NCI-H1092 treated with DMSO at 0.1 percent for 48 hours (cell line): ENCODE measurements at places on chromosomes 1 and 21.

- DNase-seq: no peak
Observed at GRCh38 chr1:45647248-45648021, 23.6 kb upstream of the CCDC17 start.

- DNase-seq: peak; percentile 34
Observed at GRCh38 chr1:241485554-241485992, 34.0 kb downstream of the FH start.

DNA sequence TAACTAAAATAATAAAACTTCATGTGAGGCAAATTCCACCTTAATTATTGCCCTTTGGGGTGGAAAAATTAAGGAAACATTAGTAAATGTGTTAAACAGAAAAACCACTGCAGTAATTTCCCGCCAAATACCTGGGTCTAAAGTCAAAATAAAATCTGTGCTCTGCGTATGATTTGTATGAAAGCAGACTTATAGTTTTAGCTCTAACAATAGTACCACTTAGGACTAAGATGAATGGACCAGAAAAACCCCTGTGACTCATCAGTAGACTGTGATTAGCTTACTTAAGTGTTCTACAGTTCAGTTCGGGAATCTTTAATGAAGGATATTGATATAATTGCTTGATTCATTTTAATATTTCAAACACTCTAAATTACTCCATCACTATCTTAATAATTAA, 23.3 kb upstream of the C1orf105 start:
- DNase-seq: no peak

DNA sequence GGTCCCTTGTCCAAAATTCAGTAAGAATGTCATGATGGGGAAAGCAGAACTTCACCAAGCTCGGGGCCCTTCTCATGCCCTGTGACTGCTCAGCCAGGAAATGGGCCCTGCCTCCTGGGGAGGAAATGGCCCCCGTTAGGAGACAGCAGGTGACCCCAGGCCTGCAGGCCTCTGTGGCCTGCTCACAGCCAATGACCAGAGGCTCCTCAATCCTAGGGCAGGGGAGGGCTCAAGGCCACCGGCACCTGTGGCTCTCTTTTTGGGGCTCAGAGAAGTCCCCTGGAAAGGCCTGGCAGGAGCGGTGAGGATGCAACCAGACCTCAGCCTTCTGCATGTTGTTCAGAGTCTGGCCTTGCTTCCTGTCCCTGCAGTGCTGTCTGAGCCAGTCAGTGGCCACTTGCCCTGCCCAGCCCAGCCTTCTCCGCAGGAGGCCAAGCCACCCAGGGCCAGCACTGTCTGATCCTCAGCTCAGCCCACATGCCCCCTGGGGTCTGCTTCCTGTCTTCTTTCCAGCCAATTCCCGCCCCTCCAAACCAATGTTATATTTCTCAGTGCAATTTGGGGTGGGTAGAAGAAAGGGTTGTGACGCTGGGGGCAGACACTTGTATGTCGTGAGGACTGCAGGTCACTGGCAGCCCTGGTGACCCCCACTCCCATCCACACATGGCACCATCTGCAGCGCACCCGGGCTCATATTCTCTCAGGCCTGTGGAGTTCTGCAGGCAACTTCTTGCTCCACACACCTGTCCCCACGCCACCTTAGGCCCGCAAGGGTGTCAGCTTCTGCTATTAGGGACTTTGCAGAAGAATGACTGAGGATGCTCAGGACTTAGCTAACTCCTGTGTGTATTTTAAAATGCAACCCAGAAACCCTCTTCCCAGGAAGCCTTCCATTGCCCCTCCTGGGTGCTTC, 83.6 kb downstream of the ITPKB start:
- peak; percentile 38 for DNase-seq

DNA sequence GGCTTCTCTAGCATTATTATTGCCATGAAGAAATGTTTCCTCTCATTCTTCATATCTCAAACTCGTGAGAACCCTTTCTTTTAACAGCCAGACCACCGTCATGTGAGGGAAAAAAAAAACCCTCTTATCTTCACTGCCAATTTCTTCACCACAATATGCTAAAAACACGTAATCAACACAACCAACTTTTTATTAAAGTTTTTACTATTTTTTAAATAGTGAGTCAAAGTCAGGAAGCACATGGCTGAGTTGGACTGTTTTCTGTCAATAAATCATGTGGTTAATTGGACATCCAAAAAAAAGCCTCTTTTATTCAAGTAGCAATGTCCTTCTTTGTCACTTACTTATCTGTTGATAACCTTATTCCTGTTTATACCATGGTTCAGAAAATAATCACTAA, 55.9 kb upstream of the SAMD13 start:
- DNase-seq: no peak

DNA sequence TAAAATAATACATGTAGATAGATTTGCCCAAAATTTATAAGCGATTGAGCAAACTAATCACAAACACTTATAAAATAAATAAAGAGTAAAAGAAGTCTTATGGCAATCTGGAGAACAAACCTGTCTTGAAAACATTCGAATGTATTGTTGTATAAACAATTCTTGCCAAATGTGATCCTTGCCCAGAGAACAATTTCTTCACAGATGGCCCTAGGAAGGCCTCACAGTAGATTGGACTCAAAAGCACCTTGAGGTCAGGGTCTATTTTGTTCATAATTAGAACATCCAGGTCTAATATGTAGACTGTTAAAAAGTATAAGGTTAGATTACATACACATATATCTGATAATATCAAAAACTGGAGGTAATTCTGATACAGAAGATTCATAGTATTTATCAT, 202.4 kb downstream of the KCNT2 start:
- no peak for DNase-seq

- DNase-seq: no peak
Observed at GRCh38 chr1:151475175-151475574, 15.9 kb upstream of the POGZ start.

DNA sequence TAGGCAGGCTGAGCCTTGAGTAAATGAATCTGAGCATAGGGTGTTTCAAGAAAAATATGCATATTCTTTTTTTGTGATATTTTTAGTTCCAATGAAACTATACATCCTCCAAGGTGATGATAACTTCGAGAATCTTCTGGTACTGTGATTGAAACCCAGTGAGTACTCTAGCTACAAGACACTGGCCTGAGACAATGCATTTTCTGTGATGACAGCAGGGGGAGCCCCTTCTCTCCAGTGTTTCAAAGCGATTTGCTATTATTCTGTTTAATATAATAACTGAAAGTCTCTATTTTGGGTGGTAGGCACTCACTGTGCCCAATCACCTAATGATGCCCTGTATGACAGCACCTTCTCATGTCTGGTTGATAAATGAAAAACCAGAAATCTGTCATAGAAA, 12.1 kb downstream of the IRF2BP2 start:
- peak; percentile 74 for DNase-seq

DNA sequence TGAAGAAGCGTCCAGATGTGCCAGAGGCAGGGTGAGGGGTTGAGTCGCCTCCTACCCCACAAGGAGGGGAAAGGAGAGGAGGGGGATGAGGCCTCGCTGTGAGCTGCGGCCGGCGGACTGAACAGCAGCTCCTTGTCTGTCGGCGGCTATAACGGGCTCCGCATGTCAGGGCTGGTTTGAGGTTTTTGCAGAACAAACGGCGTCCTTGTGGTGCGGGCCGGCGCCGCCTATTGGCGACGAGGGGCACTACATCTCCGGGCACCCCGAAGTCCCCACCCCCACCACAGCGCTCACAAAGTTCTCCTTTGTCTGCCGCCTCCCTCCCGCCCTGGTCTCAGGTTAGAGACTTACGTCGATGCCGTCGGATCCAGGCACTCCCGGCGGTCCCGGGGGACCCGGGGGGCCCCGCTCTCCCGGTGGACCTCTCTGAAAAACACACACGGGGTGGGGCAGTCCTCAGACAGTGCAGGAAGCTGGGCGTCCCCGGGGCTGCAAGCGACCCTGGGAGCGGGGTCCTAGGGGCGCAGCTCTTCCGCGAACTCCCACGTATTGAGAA, 1.8 kb downstream of the COL9A2 start:
- peak; percentile 95 for DNase-seq

GRCh38 chr1:173356191-173356762, 120.9 kb upstream of the PRDX6 start:
- no peak for DNase-seq

DNA sequence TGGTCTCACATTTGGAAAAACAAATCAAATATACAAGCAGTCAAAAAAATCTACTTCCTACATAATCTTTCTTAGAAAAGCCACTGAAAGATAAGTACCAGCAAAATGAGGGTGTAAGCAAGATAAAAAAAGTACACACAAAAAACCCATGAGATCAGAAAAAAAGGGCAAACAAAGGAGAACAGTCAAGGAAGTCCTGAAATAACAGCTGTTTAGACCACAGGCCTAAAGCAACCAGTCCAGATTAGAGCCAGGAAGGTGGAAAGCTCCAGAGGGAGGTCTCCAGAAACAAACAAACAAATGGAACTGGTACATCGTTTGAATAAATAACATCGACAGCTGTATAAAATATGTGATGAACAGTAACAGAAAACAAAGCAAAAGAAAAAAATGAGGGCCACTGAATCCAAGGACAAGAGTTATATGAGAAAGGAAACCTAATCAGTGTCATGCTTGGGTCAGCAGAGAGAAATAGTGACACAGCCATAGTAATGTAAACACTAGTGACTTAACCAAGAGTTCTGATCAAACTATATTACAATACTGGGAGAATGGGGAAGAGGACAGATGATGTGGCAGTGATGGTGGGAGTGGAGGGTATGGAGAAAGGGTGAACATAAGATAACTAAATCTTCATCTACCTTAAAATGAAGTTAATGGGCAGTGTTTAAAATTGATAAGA, 67.5 kb downstream of the NVL start:
- DNase-seq: no peak

GRCh38 chr1:172360985-172361384, 59.5 kb upstream of the C1orf105 start:
- DNase-seq: no peak

DNA sequence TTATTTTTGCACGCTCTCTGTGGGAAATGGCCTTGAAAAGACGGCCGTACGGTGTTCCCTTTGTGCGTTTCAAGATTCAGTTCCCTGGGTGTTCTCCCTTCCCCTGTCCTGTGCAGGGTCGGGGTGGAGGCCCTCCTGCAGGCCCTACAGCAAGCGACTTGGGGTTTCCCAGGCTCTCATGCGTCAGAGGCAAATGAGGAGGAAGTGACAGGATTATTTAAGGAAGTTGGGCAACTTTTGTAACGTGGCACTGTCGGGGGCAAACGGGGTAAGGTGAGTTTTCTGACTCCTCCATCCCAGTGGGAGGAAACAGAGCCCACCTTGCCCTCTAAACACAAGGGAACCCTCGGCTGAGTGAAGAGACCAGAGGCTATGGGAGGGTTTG, 16.1 kb upstream of the AJAP1 start:
- no peak for DNase-seq

GRCh38 chr1:19981170-19981506, 1.7 kb upstream of the PLA2G2A start:
- no peak for DNase-seq

GRCh38 chr1:69513601-69514000, 54.1 kb upstream of the LRRC7 start:
- DNase-seq: no peak

GRCh38 chr1:174337000-174337681, 110.6 kb upstream of the GPR52 start:
- no peak for DNase-seq

GRCh38 chr1:214718724-214719123, 115.7 kb downstream of the CENPF start:
- DNase-seq: no peak

DNA sequence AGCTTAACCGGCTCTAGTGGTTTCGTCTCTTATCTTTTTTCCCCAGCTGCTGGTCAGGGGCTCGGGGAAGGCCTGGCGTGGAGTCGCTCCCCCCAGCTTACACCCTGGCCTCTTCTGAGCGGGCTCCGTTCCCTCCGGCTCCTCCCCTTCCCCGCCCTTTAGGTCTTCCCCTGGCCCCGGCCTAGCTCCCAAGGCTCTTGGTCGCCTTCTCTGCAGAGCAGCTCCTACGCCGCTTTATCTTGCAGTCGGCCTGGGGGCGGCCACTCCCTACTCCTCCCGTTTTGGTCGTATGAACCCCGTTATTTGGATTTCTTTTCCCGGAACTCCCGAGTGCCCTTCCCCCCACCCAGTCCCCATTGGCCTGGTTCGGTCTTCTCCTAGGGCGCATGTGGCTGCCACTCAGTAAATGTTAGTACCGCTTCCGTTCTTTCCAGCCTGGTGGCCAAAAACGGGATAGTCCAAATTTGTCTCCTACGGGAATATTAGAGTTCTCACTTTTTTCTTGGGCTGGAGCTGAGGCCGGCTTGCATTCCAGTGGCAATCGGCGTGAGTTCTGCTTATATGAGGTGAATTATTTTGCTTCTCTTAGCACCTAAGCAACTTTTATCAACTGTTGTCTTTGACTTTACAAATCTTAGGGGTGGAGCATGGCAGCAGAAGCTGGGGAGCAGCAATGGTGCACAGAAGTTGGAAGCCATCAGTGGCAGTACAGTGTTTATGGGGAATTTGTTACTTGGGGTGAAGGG, 467 bp downstream of the THRAP3 start:
- peak; percentile 79 for DNase-seq

DNA sequence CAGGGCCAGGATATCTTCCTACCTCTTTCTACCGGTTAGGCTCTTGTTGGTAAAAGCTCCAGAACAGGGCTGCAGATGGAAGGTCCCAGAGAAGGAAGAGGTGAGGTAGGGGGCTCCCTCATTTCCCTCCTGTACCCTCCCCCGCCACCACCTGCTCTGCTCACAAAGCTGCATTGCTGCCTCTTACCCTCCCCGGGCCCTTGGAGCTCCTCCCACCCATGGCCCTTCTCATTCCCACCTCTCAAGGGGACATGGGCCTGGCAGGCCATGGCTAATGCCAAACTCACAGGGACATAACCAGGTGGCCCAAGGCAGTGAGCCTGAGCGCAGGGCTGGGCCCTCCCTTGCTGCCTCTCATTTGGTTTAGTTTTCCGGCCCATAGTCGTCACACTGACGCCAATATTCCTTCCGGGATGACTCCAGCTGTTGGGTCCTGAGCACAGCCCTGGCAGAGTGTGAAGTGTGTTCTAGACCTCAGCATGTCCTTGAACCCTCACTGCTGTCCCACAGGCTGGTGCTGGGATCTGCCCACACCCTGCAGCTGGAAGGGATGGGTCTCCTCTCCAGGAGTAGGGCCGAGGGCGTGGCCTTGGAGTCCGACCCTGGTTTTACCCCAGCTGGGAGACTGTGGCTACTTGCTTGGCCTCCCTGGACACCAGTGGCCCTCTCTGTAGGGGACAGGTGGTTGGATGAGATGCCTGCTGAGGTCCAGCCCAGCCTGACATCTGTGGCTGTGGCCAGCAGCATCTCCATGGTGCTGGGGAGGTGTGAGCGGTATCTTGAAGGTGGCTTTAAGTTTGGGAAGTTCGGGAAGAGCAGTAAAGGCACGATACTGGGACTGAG, 104.6 kb downstream of the ARHGEF10L start:
- DNase-seq: peak; percentile 16

- no peak for DNase-seq
Observed at GRCh38 chr1:240607006-240607405, 4.9 kb downstream of the GREM2 start.

GRCh38 chr1:158075078-158075477, 81.6 kb downstream of the KIRREL1 start:
- no peak for DNase-seq

DNA sequence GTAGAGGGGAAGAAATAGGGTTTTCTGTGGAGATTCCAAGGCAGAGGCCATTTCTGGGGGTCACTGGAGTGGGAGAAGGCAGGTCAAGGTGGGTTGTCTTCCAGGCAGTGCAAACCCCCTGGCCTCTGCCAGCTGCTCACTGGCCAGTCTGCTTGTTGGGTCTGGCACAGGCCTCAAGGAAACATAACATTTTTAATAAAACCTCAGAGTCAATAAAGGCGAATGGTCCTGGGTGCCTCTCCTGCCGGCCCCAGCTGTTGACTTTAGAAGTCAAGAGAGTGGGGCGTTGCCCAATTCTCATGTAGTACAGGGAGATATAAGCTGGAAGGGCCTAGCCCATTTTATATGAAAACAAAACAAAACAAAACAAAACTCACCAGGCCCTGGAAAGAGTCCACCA, 36.6 kb downstream of the RUNX3 start:
- no peak for DNase-seq
